ENCODE measurements at places on chromosomes 4 and X. TPM values are rescaled to one million over a fixed set of nuclear protein-coding genes. Genes with fewer than 3 reads are reported as not detected.

The SPATA4 gene
- total RNA-seq = not detected

GRCh38 chr4:26930964-26931363, 70.3 kb downstream of the STIM2 start:
- DNase-seq = no peak

DNA sequence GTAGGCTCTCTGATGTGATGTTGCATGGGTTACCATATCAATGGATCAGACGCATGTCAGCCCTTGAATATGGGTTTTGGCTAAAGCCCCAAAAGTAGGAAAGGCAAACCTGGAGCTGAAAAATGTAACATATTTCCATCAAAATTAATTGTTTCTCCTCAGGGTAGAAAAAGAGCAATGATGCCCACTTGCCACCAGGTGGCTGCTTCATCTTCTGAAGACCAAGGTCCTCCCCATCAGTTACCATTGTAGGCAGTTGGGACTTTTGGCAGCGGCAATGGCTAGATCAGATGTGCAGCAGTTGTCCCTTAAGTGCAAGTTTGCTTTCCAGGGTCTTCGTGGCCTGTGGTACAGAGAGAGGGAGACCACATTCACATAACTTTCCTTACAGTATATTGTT, 118.2 kb downstream of the NAF1 start:
- DNase-seq = no peak

DNA sequence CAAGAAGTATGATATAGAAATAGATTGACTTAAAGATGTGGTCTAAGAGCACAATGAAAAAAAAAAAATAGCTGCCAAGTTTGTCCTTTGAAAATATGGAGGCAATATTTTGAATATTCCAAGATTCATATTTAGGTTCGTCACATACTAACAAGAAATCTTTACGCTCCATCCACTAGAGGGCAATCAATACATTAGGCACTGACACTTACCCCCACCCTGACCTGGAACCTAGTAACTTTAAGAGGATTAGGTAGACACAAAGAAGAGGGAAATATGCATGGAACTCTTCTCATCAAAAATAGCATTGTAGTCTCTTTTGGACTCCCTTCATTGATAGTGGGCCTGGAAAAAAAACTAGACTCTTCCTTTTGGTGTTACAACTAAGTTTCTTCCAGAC, 1108.1 kb downstream of the PCDH19 start:
- DNase-seq = no peak

DNA sequence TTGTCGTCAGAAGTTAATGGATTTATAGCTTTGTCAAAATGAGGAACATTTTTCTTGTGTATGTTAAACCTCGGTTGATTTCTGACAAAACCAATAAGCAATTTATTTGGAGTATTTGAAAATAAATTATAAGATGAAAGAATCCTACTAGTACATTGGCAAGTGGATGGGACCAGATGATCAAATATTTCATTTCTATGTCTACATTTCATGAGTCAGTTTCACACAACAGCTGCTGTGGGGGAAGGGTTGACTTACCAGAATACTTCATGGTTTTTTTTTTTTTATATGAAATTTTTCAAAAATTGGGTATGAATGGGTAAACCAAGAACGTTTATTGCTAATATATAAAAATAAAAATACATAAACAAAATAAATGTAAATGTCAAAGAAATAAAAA, 39.4 kb downstream of the RAPGEF2 start:
- no peak for DNase-seq

Data from upper lobe of left lung (tissue), 6 donors.